ENCODE measurements at places on chromosomes 4 and X.

DNA sequence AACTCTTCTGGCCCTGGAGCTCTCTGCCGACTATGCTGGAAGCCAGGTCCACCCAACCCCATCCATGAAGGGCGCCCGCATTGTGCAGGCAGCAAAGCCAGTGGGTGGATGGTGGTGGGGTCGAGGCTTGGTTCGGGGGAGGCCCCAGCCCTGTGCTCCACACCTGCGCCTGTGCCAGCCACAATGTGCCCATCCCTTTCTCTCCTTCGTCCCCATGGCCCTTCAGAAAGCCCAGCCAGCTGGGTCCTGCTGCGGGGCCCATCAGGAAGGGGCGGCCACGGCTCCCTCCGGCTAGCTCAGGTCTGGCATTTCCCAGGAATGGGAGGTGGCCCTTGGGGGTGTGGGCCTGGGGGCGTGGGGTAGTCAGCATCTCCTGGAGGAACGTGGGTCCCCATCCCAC is 91.6 kb downstream of the HMX1 start:
- DNase-seq = no peak

DNA sequence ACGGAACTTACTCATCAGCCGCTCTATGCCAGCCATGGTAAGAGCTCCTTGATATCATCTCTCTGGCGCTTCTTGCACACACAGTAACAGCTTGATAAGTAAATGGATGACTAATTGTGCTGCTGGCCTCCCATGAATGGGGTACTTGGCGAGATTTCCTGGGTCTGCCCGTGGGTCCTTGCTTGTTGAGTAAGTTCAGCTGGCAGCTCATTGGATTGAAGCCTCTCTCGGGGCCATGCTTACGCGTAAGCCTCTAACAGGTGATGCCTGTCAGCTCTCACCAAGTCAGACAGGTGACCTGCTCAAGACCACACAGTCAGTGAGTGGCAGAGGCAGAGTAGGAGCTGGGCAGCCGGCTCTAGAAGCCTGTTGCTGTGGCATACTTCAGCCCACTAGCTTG is 7.7 kb downstream of the NSG1 start:
- DNase-seq = no peak

- no peak for DNase-seq
These were observed 185.7 kb upstream of the ZCCHC13 start for GRCh38 chrX:74117962-74118902.

GRCh38 chr4:168208957-168209614 is 109.5 kb downstream of the DDX60 start:
- DNase-seq = no peak

DNA sequence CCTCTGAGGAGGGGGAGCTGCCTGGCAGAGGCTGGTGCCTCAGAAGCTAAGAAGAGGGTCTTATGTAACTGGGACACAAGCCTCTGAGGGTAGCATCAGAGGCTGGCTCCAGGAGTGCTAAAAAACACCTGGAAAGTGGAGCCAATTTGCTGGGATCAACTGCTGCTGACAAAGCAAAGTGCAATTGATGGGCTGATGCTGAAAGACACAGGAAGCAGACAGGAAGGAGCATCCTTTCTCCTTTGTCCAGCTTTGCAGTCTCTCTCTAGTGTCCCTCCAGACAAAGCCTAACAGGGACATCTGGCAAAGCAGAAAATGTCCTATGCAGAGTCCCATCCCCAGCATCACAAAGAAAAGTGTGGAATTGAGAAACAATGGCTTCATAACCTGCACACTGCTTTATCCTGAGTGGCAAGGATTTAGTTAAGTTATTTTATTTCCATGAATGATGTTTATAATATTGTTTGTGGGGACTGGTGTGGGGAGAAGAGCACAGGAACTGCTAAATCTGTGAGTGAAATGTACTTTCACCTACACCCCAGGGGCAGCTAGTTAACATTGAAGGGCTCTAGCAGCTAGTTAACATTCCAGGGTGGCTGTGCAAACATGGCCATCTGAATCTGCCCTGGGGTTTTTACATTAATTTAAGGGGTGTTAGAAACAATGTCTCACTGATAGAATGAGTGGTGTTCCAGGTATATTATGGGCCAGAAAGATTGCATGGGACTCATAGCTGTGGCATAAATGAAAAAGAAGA is 25.6 kb upstream of the MBTPS2 start:
- DNase-seq = no peak

- peak; percentile 3 for DNase-seq
These were observed 62.5 kb upstream of the GPR174 start for GRCh38 chrX:79081895-79082512.

GRCh38 chr4:158845311-158846041 is 76.7 kb downstream of the FNIP2 start:
- no peak for DNase-seq

- DNase-seq = no peak
These were observed 163.9 kb upstream of the KIT start for GRCh38 chr4:54493862-54494261.

- no peak for DNase-seq
These were observed 1.4 kb downstream of the UBA6 start for GRCh38 chr4:67699603-67700002.

DNA sequence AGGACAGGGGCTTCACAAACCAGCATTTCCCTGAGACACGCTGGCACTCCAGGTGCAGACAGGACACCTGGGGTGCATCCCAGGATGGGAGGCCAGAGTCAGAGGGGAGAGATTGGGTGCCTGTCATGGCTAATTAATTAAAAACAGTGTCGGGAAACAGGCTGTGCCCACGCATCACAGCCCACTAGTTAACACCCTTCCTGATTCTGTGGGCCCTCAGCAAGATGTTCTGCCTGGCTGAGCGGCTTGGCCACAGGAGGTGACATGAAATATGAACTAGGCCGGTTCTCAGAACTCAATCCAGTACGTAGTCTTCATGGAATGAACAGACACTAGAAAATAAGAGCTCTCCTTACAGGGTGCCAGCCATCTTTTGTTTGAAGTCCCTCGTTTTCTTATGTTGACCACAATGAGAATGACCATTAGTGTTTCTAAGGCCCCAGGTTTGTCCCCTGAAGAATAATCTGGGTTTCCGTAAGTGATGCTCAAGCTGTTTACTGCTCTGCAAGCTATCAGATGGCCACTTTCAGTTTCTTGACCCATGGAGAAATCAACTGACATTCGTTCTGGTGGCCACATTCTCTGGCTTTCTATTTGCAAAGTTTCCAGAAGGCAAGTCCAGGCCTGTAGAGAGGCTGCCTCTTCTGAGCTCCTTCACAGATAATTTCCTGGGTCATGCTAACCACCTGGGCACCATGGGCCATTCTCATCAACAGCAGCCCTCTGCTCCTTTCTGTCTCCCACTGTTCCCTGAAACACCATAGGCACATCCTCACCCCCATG is 72.3 kb downstream of the SLC34A2 start:
- DNase-seq = no peak

- no peak for DNase-seq
These were observed 6.4 kb upstream of the SLAIN2 start for GRCh38 chr4:48334900-48335384.

GRCh38 chrX:130171446-130172126 is at the start of gene RAB33A:
TSS of gene RAB33A (plus strand) at chrX:130171962. CDS start at chrX:130172063, 101 bp downstream.
- DNase-seq = no peak

GRCh38 chr4:185921583-185922555 is 109.9 kb upstream of the SORBS2 start:
- no peak for DNase-seq

GRCh38 chr4:107987916-107988762 is 1.6 kb upstream of the HADH start:
- DNase-seq = no peak

- DNase-seq = no peak
These were observed 134.9 kb downstream of the CORIN start for GRCh38 chr4:47703008-47703407.

DNA sequence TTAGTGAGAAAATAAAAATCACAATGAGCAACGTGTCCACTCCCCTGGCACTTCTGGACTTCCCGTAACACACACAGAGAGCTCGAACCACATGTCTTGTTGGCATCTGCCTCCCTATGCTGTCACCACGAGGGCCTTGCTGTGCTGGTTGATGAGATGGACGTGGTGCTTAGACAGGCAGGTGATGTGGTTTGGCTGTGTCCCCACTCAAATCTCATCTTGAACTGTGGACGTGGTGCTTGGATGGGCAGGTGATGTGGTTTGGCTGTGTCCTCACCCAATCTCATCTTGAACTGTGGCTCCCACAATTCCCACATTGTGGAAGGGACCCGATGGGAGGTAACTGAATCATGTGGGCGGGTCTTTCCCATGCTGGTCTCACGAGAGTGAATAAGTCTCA is 40.0 kb downstream of the FGFRL1 start:
- no peak for DNase-seq

DNA sequence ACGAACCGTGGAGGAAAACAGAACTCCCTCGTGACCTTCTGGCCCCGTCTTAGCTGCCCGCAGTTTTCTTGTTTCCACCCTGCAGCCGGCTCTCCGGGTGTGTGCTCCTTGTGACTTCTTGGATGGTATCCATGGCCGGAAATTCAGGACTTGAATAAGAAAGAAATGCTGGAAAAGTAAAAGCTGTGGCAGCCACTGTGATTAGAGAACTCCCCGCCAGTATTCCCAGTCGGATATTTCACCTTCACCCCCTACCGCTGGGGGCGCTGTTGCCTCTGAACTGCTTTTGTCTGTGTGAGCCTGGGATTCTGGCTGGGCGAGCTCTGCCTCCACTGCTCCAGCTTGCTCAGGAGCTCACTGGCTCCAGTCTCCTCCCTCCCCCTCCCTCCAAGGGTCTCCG is 41.5 kb upstream of the CYP4V2 start:
- no peak for DNase-seq

DNA sequence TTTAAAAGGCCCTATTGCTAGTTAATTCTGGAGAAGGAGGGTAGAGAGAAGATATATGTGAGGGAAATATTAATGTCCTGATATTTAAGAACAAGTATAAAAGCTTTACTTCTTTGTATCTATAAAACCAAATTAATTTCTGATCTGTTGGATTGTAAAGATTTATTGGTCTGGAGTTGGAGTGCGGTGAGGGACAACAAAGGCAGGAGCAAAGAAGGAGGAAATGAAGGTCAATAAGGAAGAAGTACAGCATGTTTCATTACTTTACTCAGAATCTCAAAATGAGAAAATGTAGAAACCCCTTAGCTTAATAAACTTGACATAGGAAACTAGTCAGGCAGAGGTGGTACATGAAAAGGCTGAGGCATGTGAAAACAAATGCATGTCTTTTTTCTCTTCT is 192.9 kb downstream of the PALLD start:
- no peak for DNase-seq

GRCh38 chr4:100372432-100372831 is 145.4 kb downstream of the EMCN start:
- no peak for DNase-seq

GRCh38 chr4:25590171-25590570 is 65.5 kb upstream of the SLC34A2 start:
- DNase-seq = no peak

GRCh38 chr4:185708348-185708747 is 103.6 kb downstream of the SORBS2 start:
- peak; percentile 50 for DNase-seq

- DNase-seq = no peak
These were observed 12.4 kb upstream of the SETD7 start for GRCh38 chr4:139568206-139568955.

- no peak for DNase-seq
These were observed 197.9 kb upstream of the PPP1R2C start for GRCh38 chrX:42975906-42976305.

DNA sequence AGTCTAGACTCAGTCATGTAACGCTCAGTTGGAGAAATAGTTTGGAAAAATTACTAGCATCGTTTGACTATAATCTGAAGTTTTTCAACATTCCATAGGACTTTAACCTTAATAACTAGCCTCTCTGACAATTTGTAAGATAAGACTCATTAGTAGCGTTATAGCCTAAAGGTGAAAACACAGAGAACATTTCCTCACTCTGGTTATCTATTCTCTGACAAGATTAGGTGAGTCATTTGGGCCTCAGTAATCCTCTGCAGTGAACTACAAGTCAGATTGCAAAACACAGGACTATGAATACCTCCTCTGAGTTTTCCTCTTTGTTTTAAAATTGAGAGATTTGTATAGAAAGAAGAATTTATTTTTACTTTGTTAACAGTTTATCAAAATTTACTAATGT is 31.8 kb upstream of the PDLIM5 start:
- no peak for DNase-seq

- DNase-seq = no peak
These were observed 85.7 kb upstream of the HPRT1 start for GRCh38 chrX:134374294-134374693.

GRCh38 chr4:67820903-67821302 is 62.9 kb downstream of the TMPRSS11D start:
- DNase-seq = no peak

DNA sequence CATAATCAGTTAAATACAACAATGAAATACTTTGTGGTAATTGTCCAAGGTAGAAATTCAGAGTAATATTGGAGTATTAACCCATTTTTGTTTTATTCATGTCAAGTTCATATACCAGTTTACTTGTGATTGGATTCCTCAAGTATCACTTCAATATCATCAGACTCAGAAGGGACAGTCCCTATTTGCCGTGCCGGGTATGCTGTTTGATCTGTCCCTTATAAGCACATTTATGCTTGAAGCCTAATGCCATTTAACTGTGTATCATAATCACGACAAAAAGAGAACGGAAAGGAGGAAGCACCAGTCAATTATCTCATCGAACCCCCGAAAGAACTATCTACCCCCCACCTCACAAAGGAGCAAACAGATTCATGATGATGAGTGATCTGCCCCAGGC is 171.0 kb upstream of the TBL1X start:
- DNase-seq = no peak

DNA sequence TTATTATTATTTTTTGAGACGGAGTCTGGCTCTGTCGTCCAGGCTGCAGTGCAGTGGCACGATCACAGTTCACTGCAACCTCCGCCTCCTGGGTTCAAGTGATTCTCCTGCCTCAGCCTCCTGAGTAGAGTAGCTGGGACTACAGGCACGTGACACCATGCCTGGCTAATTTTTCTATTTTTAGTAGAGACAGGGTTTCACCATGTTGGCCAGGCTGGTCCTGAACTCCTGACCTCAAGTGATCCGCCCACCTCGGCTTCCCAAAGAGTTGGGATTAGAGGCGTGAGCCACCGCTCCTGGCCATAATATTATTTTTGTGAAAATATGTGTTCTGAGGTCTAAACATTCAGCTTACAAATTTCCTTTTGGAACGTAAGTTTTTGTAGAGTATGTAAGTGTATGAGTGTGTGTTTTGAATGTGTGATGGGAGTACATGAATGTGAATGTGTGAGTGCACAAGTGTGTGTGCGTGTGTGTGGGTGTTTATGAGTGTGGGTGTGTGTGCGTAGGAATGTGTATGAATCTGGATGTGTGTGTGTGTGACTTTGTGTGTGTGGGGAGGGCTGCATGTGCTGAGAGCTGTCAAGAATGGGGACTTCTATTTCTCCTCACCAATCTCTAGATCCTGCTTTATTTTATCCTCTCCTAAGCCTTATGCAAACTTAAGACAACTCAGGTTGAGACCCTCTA is 5.7 kb upstream of the MGST2 start:
- no peak for DNase-seq

- no peak for DNase-seq
These were observed at the start of gene TRIML2 for GRCh38 chr4:188109157-188109755. TSS of gene TRIML2 (minus strand) at chr4:188109603. CDS start at chr4:188105368, 4,235 bp downstream.

DNA sequence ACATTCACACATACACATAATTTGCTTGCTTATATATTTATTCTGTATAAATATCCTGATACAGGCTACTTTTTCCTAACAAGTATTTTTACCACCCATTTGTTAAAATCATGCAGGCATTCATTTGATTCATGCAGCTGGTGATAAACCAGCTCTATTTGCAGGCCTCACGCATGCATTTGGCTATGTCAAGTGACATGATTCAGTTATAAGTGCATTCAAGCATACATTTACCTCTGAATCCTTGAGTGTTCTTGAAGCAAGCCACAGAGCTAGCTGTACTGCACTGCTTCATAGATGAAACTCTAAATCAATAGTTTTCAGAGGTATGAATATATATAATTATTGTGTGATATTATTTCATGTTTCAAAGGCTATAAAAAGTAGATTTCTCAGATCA is 544.0 kb upstream of the AGA start:
- no peak for DNase-seq

All from fibroblast of skin of left quadriceps (primary cell).